Activated CD4-positive, alpha-beta T cell treated with anti-CD3 and anti-CD28 coated beads, Interleukin-10, Interleukin-2, amounts not matched to agents 100 ng/mL and 50 ng/mL, durations not matched to agents 16 hours and 8 hours (primary cell): ENCODE measurements at places on chromosomes 5 and 9.

GRCh38 chr9:16571127-16571802, 299.2 kb downstream of the BNC2 start:
- no peak for DNase-seq

DNA sequence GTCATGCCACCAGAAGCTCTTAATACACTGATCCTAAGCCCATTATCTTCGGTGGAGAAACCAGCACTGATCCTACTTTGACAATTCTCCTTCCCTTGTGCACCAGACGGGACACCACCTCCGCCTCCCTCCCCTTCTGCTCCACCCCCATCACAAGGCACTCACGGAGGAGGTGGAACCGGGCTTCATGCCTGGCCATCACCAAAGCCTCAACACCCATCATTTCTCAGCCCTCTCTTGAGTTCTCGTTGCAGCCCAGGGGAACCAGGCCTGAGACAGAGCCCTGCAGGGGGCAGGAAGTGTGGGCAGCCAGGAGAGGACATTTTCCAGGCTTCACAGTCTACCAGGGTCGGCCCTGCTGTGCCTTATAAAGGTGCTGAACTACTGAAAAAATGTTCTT, 160.5 kb downstream of the GOLPH3 start:
- no peak for DNase-seq

DNA sequence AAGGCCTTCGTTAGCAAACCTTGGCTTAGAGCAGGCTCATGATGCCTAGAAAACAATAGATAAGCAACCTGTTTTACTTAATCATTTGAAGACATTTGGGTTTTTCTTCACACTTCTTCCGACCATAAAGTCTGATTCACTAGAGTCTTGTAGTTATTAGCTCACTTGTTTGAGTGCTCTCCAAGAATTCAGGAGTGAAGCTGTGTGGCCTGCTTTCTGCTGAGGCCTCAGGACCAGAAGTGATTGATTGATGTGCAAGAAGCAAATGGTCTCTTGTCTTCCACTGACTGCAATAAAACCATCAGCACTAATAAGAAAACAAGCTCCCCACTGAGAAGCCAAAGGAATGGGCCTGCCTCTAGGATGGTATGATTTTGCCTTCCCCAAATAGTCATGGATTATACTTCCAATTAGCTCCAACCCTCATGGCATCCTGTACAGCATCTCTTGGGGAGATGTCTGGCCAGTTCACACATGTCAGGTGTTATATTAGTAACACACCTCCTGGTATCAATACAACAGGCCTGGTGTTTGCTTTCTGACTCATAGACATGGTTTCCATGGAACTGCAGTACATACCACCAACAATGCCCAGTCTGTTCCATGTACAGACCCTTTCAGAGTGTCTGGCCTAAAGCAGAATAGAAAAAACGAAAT, 317.6 kb downstream of the CWC27 start:
- DNase-seq: no peak

GRCh38 chr9:18398038-18398437, 75.9 kb upstream of the ADAMTSL1 start:
- no peak for DNase-seq

GRCh38 chr9:37148181-37148580, 27.8 kb downstream of the ZCCHC7 start:
- DNase-seq: no peak

DNA sequence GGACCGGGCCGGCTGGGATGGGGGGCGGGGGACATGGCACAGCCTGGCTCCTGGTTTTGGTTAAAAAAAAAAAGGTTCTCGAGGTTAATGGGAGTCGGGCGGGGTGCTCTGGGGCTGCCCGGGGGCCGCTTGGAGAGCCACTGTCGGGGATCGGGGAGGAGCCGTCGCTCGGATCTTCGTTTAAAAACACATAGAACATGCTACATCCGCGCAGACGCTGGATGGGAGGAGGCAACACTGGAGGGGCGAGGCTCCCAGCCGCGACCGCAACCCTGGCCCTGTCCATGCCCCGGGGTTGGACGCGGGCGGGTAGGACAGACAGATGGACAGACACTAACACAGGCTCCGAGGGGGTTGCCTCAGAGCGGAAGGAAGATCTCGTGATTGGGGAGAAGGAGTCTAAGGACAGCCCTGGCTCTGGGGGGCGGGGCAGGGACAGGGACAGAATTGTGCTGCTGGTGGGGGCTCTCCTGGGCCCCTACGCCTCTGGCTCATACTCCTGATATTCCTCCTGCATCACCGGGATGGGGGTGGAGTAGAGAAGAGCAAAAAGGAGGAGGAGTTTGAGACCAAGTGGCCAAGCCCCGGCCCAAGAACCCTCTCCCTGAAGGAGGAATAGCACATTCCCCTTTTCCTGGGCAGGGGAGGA, 9.9 kb downstream of the SNCB start:
- DNase-seq: no peak

GRCh38 chr5:118723021-118723338, 265.4 kb downstream of the DTWD2 start:
- no peak for DNase-seq

DNA sequence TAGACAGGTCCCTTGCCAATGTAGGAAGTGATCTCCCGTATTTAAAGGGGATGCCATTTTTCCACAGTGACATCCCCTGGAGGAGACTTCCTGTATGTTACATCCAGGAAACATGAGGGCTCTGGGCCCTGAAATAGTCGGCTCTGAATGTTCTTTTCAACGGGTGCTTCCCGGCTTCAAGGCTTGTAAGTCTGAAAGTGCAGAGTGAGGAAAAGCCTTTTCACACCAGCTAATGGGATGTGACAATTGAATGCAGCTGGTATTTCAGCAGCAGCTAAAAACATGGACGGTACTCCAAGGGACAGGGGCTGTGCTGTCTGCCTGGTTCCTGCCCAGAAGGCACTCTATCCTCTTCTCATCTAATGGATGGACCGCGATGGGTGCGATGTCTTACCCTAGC, 1.4 kb downstream of the IL9 start:
- DNase-seq: no peak

DNA sequence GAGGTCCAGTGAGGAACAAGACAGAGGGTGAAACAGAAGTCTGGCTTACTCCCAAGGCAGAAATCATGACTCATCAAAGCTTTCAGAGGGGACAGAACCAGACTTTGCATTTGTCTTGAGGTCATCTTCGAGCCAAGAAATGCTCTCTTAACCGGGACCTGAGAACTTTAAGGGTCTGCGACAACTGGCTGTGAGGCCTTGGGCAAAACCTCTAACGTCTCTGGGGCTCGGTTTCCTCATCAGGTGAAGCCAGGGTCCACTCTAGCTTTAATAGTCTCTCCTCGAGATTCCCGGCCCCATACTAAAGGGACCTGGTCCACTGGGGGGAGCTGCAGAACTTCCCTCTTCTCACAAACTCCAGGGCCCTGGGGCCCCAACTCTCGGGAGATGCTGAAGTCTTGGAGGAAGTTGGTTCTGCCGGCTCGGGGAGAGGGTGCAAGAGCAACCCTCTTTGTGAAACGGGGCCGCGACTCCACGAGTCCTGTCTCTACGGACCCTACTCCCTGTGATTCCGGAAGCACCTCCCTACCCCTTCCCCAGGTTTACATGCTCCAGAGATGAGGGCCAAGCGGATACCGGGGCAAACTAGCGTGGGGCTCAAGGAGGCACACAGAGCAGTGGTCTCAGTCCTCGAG, 2.6 kb downstream of the GLIS3 start:
- DNase-seq: peak; percentile 46

DNA sequence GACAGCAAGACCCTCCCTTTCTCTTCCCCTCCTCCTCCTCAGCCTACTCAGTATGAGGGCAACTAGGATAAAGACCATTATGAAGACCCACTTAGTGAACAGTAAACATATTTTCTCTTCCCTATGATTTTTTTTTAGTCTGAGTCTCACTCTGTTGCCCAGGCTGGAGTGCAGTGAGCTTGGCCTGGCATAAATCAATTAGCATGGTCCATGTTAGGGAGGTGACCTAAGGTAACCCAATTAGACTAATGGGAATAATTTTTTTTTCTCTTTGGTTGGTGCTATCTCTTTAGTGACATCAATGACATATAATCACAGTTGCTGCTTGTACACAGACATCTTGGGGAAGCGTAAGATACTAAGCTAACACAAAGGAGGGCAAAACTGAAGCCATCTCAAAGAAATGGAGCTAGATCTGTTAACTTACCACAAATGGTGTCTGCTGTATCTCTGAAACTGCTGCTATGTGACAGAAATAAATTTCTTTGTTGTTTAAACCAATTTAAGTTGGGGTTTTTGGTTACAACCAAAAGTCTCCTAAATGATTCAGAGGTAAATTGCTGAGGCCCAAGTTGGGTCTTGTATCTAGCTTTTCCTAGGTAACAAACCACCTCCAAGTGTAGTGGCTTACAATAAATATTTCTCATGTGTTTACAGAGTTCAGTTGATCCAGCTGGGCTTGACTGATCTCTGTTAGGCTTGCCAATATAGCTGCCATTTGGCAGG, 13.3 kb downstream of the PKD2L2 start:
- no peak for DNase-seq
